ENCODE measurements at places on chromosomes 7 and 10. TPM values are rescaled to one million over a fixed set of nuclear protein-coding genes. Genes with fewer than 3 reads are reported as not detected.

Gene FZD1
- total RNA-seq: 18.7 TPM

Gene CAMK2B
- total RNA-seq: not detected

Gene UPK3BL2
- 0.87 TPM for total RNA-seq

Gene AGBL3
- total RNA-seq: 1.00 TPM

Gene TPST1
- 45.7 TPM for total RNA-seq

Gene UFSP1
- 9.9 TPM for total RNA-seq

Gene DYNC1I1
- 2.1 TPM for total RNA-seq

Gene GSTO1
- total RNA-seq: 293 TPM

Gene GRID2IP
- not detected for total RNA-seq

Gene CLDN12
- 66.2 TPM for total RNA-seq

Gene STOX1
- 0.12 TPM for total RNA-seq

Gene TMEM270
- total RNA-seq: not detected

Gene CDHR1
- total RNA-seq: 0.12 TPM

Gene NUTM2E
- not detected for total RNA-seq

Gene GOLGA7B
- not detected for total RNA-seq

Gene ANXA8L1
- total RNA-seq: not detected

Gene RARRES2
- total RNA-seq: 3.3 TPM

Gene CPA4
- 8.2 TPM for total RNA-seq

Gene IPMK
- total RNA-seq: 4.5 TPM

Gene TUBB8
- total RNA-seq: not detected

Gene TBXAS1
- total RNA-seq: not detected

Gene DNA2
- 6.4 TPM for total RNA-seq

Gene GGCT
- 24.1 TPM for total RNA-seq

Gene C7orf57
- total RNA-seq: not detected

Gene NPC1L1
- under 0.01 TPM for total RNA-seq

Gene UCMA
- not detected for total RNA-seq

Gene ACTR1A
- total RNA-seq: 131 TPM

Gene DGKI
- total RNA-seq: 2.9 TPM

Gene OR13A1
- total RNA-seq: not detected

Gene CYP3A5
- 4.8 TPM for total RNA-seq

Gene LRIT1
- total RNA-seq: not detected

Gene HDAC9
- total RNA-seq: 20.2 TPM

Gene H2BK1
- total RNA-seq: not detected

Gene POLR2J2
- total RNA-seq: 3.2 TPM

Gene MPLKIP
- total RNA-seq: 11.5 TPM

Gene LRRD1
- not detected for total RNA-seq

All from uterine smooth muscle cell (primary cell).